ENCODE measurements at places on chromosomes 16 and 17.

GRCh38 chr17:36069136-36069535 lies 5.1 kb downstream of the CCL18 start:
- no peaks in the 10 kb centered on the region for H3K4me1 ChIP-seq
- H3K36me3 ChIP-seq = no peaks in the 10 kb centered on the region
- H3K27ac ChIP-seq = no peak overlapping the region
- H3K27me3 ChIP-seq = peaks cover 13% of the 10 kb centered on the region
- H3K4me3 ChIP-seq = no peak overlapping the region

DNA sequence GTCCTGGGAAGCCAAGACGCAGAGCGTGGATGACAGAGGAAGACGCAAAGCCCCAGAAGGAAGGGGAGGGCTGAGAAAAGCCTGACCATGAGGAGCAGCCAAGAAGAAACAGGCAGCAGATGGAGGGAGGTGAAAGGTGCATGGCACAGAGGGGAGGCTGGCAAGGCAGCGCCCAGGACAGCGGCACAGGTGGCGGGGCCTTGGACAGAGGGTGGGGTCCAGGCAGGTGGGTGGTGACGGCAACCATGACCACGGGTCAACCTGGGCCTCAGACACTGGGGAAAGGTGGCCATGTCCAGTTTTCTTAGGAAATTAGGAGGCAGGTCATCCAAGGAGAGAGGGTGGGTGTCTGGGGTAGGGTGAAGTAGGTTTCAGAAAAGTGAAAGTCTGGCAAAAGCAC lies 17.0 kb downstream of the ARHGAP17 start:
- no peak for DNase-seq
- H3K27me3 ChIP-seq = no peaks in the 10 kb centered on the region
- H3K4me1 ChIP-seq = peaks cover 17% of the 10 kb centered on the region
- no peaks in the 10 kb centered on the region for H3K36me3 ChIP-seq

DNA sequence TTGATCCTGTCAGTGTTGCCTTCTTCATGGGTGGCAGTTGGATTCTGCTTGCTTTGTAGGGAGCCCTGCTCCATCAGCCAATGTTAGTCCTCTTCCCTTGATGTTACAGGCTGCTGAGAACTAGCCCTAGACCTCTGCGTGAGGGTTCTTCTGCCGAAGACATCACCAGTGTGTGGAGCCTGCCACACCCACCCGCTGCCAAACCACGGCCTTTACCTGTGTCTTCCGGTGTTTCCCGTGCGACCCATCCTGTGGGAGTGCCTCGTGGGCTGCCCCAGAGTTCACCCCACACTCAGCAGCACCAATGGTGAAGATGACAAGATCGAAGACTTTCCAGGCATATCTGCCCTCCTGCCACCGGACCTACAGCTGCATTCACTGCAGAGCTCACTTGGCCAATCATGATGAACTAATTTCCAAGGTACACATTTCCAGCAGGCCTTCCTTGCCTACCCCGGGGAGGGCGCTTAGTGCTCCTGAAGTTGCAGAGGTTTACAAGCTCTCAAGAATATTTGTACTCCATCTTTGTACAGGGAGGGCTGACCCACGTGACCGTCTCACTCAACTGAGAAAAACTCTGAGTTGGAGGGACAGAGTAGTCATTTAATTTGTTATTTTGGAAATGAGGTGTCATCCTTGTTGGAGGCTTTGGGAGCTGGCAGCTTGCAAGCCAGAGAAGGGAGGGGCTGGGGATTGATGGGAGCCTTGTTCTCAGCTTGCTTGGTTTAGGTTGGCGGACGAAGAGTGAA lies 21.8 kb downstream of the YPEL2 start:
- H3K27me3 ChIP-seq = peaks cover 16% of the 10 kb centered on the region
- H3K27ac ChIP-seq = no peak overlapping the region
- DNase-seq = no peak
- peaks cover 9% of the 10 kb centered on the region for H3K36me3 ChIP-seq
- H3K4me1 ChIP-seq = peaks cover 12% of the 10 kb centered on the region

- peaks cover 4% of the 10 kb centered on the region for H3K36me3 ChIP-seq
- no peaks in the 10 kb centered on the region for H3K27me3 ChIP-seq
- peaks cover 63% of the 10 kb centered on the region for H3K4me1 ChIP-seq
- H3K27ac ChIP-seq = peak overlapping the region; percentile 36
- peak; percentile 70 for DNase-seq
- no peak overlapping the region for H3K4me3 ChIP-seq
These were observed 201.4 kb upstream of the CIBAR2 start for GRCh38 chr16:85313526-85314301.

GRCh38 chr16:13041646-13042290 lies 140.4 kb downstream of the SHISA9 start:
- no peak overlapping the region for H3K4me3 ChIP-seq
- no peaks in the 10 kb centered on the region for H3K27me3 ChIP-seq
- H3K4me1 ChIP-seq = no peaks in the 10 kb centered on the region
- no peaks in the 10 kb centered on the region for H3K36me3 ChIP-seq
- no peak overlapping the region for H3K27ac ChIP-seq

DNA sequence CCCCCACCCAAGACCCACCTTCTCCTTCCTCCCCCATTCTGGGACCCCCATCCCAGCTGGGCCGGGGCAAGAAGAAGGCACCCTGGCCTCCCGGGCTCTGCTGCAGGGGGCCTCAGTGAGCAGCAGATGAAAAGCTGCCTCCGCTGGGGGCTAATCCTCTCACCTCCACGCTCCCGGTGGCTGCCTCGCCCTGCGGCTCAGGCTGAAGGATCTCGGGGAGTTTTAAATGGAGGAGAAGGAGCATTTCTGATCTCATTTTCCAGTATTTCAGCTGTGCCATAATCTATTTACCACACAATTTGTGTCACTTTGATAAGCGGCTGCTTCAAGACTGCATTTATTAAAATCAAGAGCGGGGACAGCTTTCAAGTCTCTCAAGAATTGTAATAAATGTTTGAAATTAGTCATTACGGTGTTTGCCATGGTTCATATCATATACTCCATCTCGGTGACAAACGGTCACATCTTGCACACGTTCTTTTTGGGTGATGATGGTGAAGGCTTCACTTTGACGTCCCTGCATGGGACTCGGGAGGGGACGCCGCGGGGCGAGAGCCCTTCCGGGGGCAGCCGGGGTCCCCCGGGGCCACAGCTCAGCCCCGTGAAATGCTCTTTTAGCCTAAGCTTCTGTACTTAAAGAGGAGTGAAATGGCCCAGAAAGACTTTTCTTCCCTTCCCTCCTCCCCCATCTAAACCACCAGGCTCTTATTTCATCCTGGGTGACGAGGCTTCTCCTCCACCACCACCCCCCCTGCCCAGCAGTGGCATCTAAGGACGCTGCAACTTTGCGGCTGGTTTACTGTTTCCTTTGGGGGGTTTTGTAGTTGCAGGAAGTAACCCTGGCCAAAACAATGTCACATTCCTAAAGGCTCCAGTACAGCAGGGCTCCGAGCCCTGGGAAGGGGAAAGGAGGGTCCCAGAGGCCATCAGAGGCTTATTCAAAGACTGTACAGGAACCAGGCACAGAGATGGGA lies 313.1 kb upstream of the TNRC6C start:
- H3K4me1 ChIP-seq = no peaks in the 10 kb centered on the region
- H3K4me3 ChIP-seq = no peak overlapping the region
- H3K27me3 ChIP-seq = peaks cover 44% of the 10 kb centered on the region
- no peak overlapping the region for H3K27ac ChIP-seq

GRCh38 chr16:58732545-58733247 lies 1.4 kb downstream of the GOT2 start:
- H3K4me3 ChIP-seq = peak overlapping the region; percentile 95
- peaks cover 4% of the 10 kb centered on the region for H3K4me1 ChIP-seq
- peak; percentile 33 for DNase-seq
- peaks cover 3% of the 10 kb centered on the region for H3K36me3 ChIP-seq
- H3K27me3 ChIP-seq = no peaks in the 10 kb centered on the region
- H3K27ac ChIP-seq = no peak overlapping the region

GRCh38 chr17:27233776-27234175 lies 60.1 kb upstream of the WSB1 start:
- no peaks in the 10 kb centered on the region for H3K27me3 ChIP-seq
- H3K36me3 ChIP-seq = no peaks in the 10 kb centered on the region
- no peak overlapping the region for H3K4me3 ChIP-seq
- DNase-seq = no peak
- H3K27ac ChIP-seq = no peak overlapping the region
- H3K4me1 ChIP-seq = no peaks in the 10 kb centered on the region

- no peak overlapping the region for H3K4me3 ChIP-seq
- H3K27me3 ChIP-seq = no peaks in the 10 kb centered on the region
- no peak overlapping the region for H3K27ac ChIP-seq
These were observed 59.1 kb downstream of the TIMM22 start for GRCh38 chr17:1055751-1056645.

DNA sequence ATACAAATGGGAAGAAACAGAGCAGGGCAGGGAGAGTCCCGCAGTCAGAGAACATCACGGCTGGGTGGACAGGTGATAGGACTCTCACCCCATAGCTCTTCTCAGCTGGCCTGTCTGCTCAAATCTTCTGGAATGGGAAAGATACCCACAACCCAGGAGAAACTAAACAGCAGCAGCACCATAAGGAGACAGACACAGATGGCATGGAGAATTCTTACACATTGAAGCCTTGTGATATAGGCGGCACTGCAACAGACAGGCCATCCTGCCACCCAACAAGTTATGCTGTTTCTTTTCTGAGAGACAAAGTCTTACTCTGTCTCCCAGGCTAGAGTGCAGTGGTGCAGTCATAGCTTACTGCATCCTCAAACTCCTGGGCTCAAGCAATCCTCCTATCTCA lies 8.6 kb upstream of the ANKRD40CL start:
- no peaks in the 10 kb centered on the region for H3K36me3 ChIP-seq
- H3K27ac ChIP-seq = no peak overlapping the region
- no peaks in the 10 kb centered on the region for H3K27me3 ChIP-seq
- H3K4me3 ChIP-seq = no peak overlapping the region
